ENCODE measurements at places on chromosomes 3 and 15. TPM values are rescaled to one million over a fixed set of nuclear protein-coding genes. Genes with fewer than 3 reads are reported as not detected.

- DNase-seq: no peak
Observed at GRCh38 chr15:68034081-68034480, 20.0 kb upstream of the PIAS1 start.

DNA sequence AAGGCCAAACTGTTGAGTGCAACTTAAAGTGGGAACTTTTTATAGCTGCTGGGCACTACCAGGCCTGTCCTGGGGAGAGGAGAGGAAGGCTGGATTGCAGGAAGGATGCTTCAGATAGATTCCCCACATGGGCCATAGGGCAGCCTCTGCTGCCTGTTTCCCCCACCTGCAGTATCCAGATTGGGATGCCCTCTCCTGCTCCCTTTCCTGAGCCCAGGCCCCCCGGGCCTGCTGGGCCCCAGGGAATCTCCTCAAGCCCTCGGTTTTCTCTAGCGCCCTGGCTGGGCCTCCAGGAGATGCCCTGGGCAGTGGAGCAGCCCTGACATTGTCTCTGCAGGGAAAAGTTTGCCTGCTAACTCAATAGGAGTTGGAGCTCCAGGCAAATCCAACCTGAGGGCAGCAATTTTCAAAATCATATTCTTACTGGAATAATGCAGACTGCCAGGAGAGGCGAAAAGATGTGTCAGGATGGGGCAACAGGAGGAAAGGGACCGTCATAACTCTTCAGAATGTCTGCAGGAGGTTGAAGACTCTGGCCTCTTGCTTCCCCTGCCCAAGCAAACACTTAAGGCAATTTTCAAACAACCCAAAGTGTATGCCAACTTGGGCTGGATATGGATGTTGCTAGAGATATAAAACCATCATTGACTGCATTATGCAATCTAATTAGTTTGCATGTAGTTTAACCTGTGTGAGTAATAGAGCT, 4.4 kb downstream of the NR2F2 start:
- no peak for DNase-seq

- DNase-seq: no peak
Observed at GRCh38 chr15:74857082-74857655, 14.2 kb upstream of the ULK3 start.

The ALDH1L1 gene
- total RNA-seq: 0.49 TPM

The PLA1A gene
- total RNA-seq: not detected
